ELR (cell line): ENCODE measurements at places on chromosomes 5 and 9.
A peak's percentile ranks its signal among the peaks of the same experiment; 100 is the strongest.

- DNase-seq, result no peak
Observed at GRCh38 chr9:5646116-5646515, 17.2 kb downstream of the RIC1 start.

DNA sequence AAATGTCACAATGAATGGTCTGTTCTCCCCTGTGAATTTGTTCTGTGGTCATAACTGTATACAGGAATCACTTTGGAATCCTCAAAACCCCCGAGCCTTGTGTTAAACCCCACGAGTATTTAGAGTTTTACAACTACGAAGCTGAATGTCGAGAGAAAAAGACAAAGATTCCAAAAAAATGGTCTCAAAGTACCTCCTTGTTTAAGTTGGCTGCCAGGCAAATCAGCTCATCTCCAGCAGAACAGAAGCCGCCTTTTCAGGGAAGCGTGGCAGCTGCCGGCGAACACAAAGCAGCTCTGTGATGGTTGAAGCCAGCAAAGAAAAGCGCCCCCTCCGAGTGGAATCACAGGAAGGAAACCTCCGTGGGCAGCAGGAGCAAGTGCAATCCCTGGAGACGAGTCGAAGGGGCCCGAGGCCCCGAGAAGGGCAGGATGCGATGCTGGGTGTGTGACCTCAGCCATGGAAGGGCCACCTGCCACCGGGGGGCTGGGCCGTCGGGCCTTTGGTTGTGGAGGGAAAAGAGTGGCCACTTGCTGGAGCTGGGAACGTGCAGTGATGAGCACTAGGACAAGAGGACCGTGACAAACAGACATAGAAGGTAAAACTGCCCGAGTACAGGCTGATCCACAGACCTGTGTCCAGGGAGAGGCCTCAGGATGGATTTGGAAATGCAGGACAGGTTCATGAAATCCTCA, 706.4 kb downstream of the SEMA5A start:
- no peak for DNase-seq

GRCh38 chr5:53425687-53426511, 54.5 kb upstream of the FST start:
- DNase-seq, result peak; percentile 53

DNA sequence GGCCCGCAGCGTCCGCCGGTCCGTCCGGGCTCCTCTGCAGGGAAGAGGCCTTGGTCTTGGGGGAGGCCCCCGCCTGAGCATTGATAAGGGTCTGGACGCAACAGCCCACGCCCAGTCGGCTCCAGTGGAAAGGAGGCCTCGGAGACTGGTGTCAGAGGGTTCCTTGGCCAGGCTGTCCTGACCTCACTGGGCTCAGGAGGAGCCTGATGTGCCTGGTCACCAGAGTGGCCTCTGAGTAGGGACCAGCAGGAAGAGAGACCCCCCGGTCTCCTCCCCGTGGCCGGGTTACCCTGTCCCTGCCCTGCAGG, 13.2 kb downstream of the LMX1B start:
- no peak for DNase-seq

GRCh38 chr5:84667576-84667975, 282.9 kb upstream of the EDIL3 start:
- no peak for DNase-seq

DNA sequence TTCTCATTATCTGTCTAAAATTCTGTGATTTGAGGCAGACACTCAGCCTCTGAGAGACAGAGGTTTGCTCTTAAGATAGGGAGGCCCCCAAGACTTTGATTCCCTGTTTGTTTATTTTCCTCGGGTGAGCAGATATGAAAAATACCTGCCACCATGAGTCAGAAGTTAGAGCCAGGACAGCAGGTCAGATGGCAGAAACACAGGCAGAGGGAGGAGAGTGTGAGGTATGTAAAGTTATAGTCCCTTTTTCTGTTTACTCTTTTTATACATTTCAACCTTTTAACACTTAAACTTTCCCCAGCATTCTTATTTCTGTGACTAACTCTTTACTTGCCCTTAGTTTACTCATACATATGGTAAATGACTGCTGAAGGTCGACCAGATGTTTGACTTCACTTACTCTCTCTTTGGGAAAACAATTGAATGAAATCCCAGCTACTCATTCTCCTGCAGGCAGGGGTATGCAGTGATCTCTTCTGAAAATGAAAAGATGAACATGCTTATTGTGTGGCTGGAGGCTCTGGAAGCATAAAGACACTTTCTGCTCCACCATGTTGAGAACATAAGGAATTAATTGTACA, 383.8 kb downstream of the NTRK2 start:
- DNase-seq, result no peak

- no peak for DNase-seq
Observed at GRCh38 chr9:124357721-124358361, 57.4 kb downstream of the PSMB7 start.

DNA sequence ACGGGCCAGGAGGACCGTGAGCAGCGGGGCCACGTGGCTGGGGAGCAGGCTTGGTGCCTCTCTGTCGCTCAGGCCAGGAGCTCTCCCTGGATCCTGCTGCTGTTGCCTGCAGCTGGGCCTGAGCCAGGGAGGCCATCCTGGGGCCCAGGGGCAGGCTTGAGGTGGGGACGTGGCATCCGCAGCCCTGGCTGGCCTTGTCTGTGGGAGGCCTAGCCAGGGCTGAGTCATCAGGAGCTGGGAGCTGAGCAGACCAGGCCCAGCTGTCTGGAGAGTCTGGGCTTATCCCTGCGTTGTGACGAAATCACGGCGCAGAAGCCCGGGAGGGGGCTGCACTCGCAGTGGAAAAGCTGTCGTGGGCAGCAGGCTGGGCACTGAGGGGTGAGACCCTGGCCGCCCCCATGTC, 138.8 kb upstream of the COL5A1 start:
- peak; percentile 96 for DNase-seq

DNA sequence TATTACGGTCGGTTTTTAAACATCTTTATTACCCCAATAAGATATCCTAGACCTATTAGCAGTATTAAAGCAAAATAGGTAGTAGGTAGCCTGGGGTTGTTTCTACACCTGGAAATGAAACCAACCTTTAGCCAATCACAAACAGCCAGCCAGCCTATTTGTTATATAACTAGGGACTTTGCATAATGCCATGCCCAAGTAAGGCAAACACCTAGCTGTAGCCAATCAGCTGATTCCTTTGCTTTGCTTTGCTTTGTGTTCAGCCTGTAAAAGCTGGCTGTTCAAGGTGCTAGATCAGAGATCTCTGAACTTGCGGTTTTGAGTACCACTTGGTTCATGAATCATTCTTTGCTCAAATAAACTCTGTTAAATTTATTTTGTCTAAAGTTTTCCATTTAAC, 46.5 kb upstream of the SETD9 start:
- no peak for DNase-seq

DNA sequence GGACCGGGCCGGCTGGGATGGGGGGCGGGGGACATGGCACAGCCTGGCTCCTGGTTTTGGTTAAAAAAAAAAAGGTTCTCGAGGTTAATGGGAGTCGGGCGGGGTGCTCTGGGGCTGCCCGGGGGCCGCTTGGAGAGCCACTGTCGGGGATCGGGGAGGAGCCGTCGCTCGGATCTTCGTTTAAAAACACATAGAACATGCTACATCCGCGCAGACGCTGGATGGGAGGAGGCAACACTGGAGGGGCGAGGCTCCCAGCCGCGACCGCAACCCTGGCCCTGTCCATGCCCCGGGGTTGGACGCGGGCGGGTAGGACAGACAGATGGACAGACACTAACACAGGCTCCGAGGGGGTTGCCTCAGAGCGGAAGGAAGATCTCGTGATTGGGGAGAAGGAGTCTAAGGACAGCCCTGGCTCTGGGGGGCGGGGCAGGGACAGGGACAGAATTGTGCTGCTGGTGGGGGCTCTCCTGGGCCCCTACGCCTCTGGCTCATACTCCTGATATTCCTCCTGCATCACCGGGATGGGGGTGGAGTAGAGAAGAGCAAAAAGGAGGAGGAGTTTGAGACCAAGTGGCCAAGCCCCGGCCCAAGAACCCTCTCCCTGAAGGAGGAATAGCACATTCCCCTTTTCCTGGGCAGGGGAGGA, 9.9 kb downstream of the SNCB start:
- peak; percentile 41 for DNase-seq
